Activated B cell treated with CpG ODN at 0.5 μM for 24 hours (primary cell): ENCODE measurements at places on chromosomes 6 and 20. TPM values are rescaled to one million over a fixed set of nuclear protein-coding genes. Genes with fewer than 3 reads are reported as not detected.
A peak's percentile ranks its signal among the peaks of the same experiment; 100 is the strongest.

SLC35B2 gene
- 27.0 and 29.1 TPM in 2 replicates for total RNA-seq

METTL24 gene
- not detected in 2 replicates for total RNA-seq

KIF13A gene
- total RNA-seq: 13.1 and 14.1 TPM in 2 replicates

SNX14 gene
- total RNA-seq: 61.6 and 70.8 TPM in 2 replicates

GCLC gene
- total RNA-seq: 26.6 and 27.1 TPM in 2 replicates

- no peak for DNase-seq
These were observed 124.0 kb downstream of the CARMIL1 start for GRCh38 chr6:25403150-25403549.

GRCh38 chr20:44765701-44766347 is 20.2 kb downstream of the KCNK15 start:
- DNase-seq: no peak

DNA sequence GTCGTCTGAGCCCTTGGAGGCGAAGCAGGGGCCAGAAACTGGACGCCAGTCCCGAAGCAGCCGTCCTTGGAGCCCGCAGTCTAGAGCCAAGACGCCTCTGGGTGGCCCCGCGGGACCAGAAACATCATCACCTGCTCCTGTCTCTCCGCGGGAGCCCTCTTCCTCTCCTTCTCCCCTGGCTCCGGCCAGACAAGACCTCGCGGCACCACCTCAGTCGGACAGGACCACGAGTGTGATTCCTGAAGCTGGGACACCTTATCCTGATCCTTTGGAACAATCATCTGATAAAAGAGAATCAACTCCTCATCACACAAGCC is 416 bp downstream of the RSPH4A start:
- peak; percentile 29 for DNase-seq

DNA sequence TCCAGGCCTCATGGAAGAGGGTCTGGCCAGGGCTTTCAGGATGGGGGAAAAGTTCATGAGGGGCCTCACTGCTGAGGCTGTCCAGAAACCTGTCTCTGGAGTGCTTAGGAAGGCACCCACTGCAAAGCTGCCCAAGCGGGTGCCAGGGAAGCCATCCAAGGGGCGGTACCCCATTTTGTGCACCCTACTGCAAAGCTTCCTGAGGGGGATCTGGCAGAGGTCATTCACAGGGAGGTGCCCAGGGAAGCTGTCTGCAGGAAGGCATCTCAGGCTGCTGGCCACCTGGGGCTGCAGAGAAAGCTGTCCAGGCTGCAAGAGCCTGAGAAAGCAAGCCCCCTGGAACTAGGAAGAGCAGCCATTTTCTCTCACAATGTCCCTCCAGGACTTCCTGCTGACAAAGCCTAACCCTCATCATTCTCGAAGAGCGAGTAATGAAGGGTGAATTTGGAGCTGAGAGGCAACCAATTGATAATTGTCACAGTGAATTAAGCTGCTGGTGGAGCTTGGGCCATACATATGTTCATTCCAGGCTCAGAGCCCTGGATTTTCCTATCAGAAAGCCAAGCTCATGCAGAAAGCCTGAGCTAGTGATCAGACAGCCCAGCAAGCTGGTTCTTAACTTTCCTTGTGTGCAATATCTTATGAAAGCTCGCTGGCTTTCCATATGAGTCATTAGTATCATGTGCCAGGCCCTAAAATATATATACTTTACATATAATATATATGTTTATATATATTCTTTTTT is 62.2 kb upstream of the SLC22A16 start:
- DNase-seq: no peak

GRCh38 chr6:4856785-4857184 is 80.6 kb downstream of the CDYL start:
- no peak for DNase-seq

- DNase-seq: no peak
These were observed 47.6 kb downstream of the ALDH8A1 start for GRCh38 chr6:134902074-134902861.

- DNase-seq: no peak
These were observed 634.4 kb downstream of the KIF16B start for GRCh38 chr20:15938847-15939246.

DNA sequence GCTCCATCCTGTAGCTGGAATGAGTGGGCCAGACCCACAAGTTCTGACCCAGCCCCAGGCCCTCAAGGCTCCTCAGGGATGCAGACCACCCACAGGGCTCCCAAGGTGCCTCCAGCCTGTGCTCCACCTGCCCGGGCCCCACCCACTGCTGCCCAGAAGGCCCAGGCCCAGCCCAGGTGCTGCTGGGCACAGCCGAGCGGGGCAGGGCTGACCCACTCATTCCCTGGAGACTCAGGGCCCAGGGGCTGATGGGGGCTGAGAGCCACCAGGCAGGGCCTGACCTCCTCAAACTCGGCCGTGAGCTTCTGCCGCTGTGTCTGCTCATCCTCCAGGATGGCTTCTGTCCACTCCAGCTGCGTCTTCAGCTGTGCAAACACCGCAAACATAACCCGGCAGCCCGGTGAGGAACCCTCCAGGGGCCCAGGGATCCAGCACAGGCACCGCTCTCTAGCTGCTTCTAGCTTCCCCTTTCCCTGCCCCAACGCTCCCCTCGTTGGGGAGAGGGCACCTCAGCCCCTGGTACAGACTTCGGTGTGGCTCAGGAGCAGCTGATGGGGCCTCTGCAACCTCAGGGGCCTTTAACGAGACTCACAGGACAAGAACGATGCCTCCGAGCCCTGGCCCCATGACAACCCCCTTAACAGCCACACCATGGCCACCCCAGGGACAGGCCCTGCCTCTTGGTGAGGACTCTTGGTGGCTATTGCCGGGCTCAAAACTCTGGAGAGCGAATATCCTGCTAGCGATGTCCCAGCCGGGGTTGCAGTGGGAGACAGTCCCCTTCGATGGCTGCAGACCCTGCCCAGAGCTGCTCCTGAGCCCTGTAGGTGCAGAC is 46.0 kb downstream of the DSTN start:
- DNase-seq: no peak

DNA sequence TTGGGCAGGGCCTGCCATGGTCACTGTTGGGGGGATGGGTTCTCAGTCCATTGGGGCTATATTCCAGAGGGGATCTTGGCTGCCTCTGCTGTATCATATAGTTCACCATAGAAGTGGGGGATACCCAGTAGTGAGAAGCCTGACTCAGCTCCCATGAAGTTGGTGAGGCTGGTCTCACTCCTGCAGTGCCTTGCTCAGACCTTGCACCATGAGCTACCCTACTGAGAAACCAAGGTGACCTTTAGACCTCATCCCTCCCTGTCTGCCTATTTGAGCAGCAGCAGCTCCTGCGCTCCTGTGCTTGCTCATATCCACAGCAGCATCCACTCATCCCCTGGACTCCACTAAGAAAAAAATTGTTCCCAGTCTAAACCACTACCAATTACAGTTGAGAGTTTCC is 56.0 kb upstream of the HEY2 start:
- DNase-seq: no peak

DNA sequence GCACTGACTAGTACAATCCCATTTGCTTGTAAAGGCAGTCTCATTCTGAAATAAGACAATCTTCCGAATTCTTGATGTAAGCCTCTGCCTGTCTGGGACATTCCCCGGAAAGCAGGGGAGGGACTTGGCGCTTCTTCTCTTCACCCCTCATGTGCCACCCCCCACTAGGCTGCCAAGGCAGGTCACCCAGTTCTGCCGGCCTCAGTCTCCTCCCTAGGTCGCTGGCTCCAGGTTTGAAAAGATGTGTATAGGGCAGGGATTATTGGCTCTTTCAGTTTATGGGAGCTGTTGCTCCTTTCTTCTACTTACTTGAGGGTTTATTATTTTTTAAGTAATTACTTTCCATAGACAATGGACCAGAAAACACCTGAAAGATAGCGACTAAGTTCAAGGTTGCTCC is 158.1 kb upstream of the RPS6KA2 start:
- DNase-seq: no peak

GRCh38 chr20:2140561-2140960 is 38.9 kb downstream of the STK35 start:
- DNase-seq: no peak

DNA sequence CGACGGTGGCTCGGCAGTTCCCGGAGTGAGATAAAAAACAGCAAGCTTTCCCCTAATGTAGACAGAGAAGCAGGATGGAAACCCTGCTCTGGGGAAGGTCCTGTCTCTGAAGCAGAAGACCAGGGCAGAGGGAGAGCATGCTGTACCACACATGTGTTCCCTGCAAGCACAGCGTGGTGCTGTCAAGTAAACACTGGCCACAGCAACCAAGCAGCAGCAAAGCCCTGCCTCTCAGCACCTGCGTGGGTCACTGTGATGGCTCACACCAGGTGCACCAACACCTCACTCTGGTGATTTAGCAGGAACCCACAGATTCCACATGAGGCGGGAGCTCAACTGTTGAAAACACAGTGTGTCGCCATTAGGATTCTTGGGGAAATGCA is 65.2 kb upstream of the TXNDC5 start:
- DNase-seq: no peak

- DNase-seq: no peak
These were observed 117.2 kb upstream of the LY86 start for GRCh38 chr6:6471276-6471675.

DNA sequence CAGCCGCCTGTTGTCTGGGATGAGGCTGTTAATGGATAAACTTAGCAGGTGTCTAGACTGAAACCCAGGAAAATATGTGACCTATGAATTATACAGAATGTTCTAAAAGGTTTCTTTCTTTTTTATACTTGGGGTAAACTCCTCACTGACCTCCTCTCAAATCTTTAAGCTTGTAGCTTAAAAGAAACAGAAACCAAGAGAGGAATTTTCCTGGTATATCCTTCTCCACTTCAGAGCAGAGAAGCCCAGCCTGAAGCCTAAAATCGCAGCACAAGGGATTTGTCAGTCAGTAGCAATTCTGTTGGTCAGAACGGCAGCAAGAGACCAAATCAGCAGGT is 99.4 kb upstream of the RIPOR2 start:
- DNase-seq: no peak

DNA sequence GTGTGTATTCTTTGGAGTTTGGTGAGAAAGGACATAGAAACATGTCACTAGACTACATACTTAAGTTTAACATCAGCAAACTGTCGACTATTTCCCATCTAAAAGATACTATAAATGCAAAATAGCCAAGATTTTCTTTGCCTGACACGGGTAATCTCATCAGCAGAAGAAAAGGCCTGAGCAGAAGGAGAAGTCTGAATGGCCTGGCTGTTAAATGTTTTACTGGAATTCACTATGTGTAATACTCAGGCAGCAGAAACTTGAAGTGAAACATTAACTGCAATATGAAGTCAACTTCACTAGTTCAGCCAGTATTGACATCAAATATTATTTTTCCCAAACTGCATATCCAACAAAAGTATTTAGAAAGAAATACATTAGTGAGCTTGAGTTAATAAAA is 6.4 kb upstream of the DSE start:
- DNase-seq: no peak

DNA sequence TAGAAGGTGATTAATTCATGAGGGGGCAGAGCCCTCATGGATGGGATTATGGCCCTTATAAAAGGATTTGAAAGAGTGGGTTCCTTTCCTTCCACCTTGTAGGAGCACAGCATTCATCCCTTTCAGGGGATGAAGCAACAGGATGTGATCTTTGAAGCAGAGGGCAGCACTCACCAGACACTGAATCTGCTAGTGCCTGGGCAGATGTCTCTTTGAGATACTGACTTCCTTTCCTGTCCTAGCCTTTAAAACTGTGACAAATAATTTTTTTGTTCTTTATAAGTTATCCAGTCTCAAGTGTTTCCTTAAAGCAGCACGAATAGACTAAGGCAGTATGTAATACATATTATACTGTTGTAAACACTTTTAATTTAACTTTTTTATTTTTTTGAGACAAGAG is 538.6 kb upstream of the RNF217 start:
- DNase-seq: no peak

- no peak for DNase-seq
These were observed 593.5 kb downstream of the TENT5A start for GRCh38 chr6:81158956-81159355.

DNA sequence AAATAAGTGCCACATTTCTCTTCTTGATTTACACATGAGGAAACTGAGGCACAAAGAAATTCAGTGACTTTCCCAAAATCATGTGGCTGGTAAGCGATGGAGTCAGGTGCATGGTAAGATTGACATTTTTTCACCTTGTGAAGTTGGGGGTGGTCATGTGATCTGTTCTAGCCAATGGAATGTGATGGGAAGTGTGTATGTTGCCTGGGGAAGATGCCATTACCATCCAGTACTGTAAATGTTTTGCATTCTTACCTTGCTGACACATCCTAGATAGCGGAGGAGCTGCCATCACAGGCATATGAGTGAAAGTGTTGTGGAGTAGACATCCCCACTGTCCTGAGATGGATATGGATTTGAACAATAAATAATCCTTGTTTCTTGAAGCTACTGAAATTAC is 499.6 kb upstream of the SULF2 start:
- no peak for DNase-seq

DNA sequence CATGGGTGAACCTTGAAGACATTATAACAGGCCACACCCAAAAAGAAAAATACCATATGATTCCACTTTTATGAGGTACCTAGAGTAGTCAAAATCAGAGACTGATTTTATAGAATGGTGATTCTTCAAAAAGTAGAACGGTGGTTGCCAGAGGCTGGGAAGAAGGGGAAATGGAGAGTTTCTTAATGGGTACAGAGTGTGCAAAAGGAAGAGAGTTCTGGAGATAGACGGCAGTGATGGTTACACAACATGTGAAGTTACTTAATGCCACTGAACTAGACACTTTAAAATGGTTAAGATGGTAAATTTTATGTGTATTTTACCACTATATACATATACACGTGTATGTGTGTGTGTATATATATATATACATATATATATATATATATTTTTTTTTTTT is 80.8 kb downstream of the PRND start:
- DNase-seq: no peak

DNA sequence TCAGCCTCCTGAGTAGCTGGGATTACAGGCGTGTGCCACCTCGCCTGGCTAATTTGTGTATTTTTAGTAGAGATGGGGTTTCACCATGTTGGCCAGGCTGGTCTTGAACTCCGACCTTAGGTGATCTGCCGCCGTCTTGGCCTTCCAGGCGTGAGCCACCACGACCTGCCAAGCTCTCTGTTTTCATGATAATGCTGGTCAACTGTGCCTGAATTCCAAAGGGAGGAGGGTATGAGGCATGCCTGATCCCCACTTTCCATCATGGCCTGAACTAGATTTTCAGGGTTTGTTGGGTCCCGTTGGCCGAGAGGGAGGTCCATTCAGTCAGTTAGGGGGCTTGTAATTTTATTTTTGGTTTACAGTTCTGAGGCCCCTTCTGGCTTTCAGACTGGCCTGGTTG is 28.0 kb upstream of the ANGPT4 start:
- no peak for DNase-seq

- DNase-seq: no peak
These were observed 26.3 kb downstream of the BHLHE23 start for GRCh38 chr20:62980380-62980960.

GRCh38 chr20:23112595-23112994 is 26.5 kb upstream of the CD93 start:
- DNase-seq: no peak
